H1 (cell line): ENCODE measurements at places on chromosomes 3 and 15. TPM values are rescaled to one million over a fixed set of nuclear protein-coding genes. Genes with fewer than 3 reads are reported as not detected.

OSTN gene
- not detected in 2 replicates for total RNA-seq

DNA sequence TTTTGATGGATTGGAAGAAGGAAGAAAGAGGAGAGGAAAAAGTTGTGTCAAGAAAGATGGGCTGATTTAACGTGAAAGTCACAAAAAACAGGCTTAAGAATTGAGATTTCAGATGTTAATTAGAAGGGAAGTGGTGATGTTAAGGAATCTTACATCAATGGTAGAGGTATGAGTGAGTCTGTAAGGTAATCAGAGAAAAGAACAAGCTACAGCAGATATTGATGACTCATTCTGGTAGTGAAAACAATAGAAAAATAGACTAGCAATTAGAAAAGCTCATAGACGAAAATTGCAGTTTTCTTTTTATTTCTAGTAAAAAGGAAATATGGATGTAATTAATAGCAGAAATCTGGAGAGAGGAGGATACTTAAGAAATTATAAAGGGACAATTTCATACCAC, 559.6 kb downstream of the MCTP2 start:
- H3K4me3 ChIP-seq: no peak overlapping the region
- DNase-seq: no peak
- no peaks in the 10 kb centered on the region for H3K36me3 ChIP-seq
- H3K27ac ChIP-seq: no peak overlapping the region

FAM98B gene
- 44.6 and 48.4 TPM in 2 replicates for total RNA-seq

- no peak overlapping the region for H3K27ac ChIP-seq
- H3K4me3 ChIP-seq: no peak overlapping the region
- DNase-seq: no peak
- no peaks in the 10 kb centered on the region for H3K27me3 ChIP-seq
- H3K4me1 ChIP-seq: no peaks in the 10 kb centered on the region
Measured at GRCh38 chr3:15973940-15974339, 176.2 kb upstream of the ANKRD28 start.

ACSBG1 gene
- total RNA-seq: 6.1 and 7.1 TPM in 2 replicates

DNA sequence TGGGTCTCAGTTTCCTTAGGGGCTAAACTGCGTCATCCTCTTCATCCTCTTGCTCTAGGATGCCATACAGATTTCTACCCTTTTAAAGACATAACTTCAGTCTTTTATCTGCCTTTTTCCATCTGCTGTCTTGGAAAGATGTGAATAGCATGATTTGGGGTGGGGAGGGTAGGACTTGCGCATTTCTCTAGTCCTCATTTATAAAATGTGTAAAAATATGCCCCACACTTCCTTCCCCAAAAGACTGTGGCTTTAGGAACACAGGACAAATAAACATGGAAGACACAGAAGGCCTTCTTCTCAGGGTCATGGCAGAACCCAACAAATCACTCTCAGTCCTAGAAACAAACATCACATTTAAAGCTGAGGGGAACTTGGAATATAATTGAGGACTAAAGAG, 48.4 kb upstream of the BCL6 start:
- H3K36me3 ChIP-seq: no peaks in the 10 kb centered on the region
- no peaks in the 10 kb centered on the region for H3K27me3 ChIP-seq
- H3K4me1 ChIP-seq: no peaks in the 10 kb centered on the region
- no peak for DNase-seq
